ENCODE measurements at places on chromosomes 5 and 9. TPM values are rescaled to one million over a fixed set of nuclear protein-coding genes. Genes with fewer than 3 reads are reported as not detected.

DNA sequence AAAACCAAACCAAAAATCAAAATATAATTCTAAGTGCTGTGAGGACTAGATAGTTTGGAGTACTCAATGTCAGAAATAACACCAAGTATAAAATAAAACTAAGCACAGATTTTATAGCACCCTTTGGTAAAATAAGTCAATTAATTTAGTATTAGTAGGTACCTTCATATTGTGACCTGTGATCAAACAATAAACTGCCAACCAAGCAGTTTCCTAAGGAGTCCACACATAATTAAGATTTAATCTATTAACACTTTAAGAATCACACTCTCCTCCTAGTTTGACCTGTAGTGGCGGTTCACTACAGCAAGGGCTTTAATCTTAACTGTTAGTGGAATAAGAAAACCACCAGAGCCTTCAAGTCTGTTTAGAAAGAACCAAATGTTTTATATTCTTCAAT, 2.8 kb downstream of the HNRNPK start:
- DNase-seq: no peak
- no peak overlapping the region for H3K27ac ChIP-seq
- no peaks in the 10 kb centered on the region for H3K4me1 ChIP-seq
- H3K36me3 ChIP-seq: peaks cover 23% of the 10 kb centered on the region

ABO gene
- total RNA-seq: 3.5 TPM

DNA sequence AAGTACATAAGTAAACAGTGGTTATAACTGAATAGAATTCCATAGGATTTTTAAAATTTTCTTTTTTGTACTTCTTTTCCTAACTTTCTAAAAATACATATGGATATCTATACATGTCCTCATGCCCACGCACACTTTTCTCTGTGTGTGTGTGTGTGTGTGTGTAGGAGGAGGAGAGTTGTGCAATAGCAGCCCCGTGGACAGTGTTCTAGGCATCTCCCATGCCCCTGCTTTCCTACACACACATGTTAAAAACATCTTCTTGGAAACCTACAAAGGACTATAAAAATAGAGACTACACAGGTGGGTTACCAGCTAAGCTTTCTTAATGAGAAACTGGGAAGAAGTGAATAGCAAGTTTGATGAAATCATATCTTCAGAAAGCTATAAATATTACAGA, 19.8 kb upstream of the HEXB start:
- no peak for DNase-seq
- H3K36me3 ChIP-seq: no peaks in the 10 kb centered on the region
- H3K4me3 ChIP-seq: no peak overlapping the region
- no peaks in the 10 kb centered on the region for H3K4me1 ChIP-seq

DNA sequence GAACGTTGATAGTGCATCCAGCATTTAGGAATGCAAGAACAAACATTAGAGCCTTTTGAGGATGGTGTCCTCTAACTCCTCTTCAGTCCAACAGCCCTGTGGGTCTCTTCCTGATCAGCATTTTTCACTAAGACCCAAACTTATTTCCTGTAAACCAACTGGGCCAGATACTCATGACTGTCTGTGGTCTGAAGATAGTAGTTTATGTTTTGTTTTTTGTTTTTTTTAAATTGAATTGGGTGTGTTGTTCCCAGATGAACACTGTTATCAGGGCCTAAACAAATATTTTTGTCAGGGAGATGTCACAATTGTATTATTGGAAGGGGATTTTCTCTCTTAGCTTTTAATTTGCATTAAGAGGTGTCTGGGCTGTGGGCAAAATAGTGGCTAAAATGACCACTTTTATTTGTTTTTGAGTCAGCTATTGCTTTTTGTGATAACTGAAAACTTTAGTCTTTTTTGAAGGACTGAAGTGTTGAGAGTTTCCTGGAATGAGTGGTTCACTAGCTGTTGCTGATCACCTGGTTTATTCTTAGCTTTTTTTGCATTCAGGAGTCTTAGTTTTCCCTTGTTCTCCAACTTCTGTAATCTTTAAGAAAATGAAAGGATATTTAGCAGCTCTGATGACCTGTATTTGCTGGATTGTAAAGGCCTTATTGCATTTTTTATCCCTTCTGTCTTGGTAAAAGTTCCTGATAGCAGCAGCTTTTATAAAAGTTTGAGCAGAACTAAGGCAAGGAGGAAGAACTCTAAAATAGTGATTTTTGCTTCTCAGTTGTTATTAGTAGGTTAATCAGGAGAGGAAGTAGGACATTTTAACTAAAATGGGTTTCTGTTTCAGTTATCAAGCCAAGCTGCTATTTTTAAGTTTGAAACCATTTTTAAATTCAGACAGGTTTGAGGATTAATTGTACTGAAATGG, 5.5 kb downstream of the MAN2A1 start:
- H3K27me3 ChIP-seq: no peaks in the 10 kb centered on the region
- H3K36me3 ChIP-seq: no peaks in the 10 kb centered on the region
- no peaks in the 10 kb centered on the region for H3K4me1 ChIP-seq
- H3K27ac ChIP-seq: no peak overlapping the region
- DNase-seq: no peak

- H3K27ac ChIP-seq: no peak overlapping the region
- no peaks in the 10 kb centered on the region for H3K4me1 ChIP-seq
- H3K36me3 ChIP-seq: no peaks in the 10 kb centered on the region
- no peak for DNase-seq
Observed at GRCh38 chr9:36897019-36897418, 137.0 kb downstream of the PAX5 start.

DNA sequence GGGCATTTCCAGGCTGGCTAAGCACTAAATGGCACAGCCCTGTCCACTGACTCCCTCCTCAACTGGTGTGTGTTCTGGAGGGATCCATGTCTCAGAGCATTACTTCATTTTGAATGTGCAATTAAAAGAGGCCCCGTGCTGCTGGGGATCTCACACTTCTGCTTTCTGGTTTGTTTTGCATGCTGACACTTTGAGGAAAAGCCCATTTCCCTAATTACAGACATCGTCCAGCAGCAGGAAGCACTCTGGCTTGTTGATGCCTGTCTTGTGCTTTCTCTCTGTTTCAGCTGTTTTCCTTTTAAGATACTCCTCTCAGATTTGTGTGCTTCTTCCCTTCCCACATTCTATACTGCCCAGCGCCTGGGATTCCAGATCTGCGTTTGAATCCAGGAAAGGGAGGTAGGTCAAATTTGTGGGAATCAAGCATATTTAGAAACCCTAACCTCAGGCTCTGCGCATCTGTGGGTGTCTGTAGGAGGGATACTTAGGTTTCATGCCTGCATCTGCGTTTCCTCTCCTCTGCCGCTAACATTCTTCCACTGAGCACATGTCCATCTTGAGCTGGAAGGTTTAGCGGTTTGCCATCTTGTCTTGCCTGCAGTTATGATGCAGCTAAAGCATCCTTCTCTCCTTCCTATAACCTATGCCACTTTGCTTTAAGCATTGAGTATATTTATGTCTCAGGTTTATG, 25.7 kb downstream of the SYK start:
- no peak overlapping the region for H3K4me3 ChIP-seq
- no peak overlapping the region for H3K27ac ChIP-seq
- no peaks in the 10 kb centered on the region for H3K27me3 ChIP-seq
- no peaks in the 10 kb centered on the region for H3K4me1 ChIP-seq
- DNase-seq: no peak
- no peaks in the 10 kb centered on the region for H3K36me3 ChIP-seq

Measured in prostate gland (tissue), 2 donors.